ENCODE measurements at places on chromosomes 12 and 14. TPM values are rescaled to one million over a fixed set of nuclear protein-coding genes. Genes with fewer than 3 reads are reported as not detected.

GRCh38 chr12:81987371-81987770 lies 228.2 kb upstream of the PPFIA2 start:
- H3K4me3 ChIP-seq = no peak overlapping the region
- DNase-seq = no peak
- no peaks in the 10 kb centered on the region for H3K36me3 ChIP-seq
- H3K27ac ChIP-seq = no peak overlapping the region
- no peaks in the 10 kb centered on the region for H3K4me1 ChIP-seq

DNA sequence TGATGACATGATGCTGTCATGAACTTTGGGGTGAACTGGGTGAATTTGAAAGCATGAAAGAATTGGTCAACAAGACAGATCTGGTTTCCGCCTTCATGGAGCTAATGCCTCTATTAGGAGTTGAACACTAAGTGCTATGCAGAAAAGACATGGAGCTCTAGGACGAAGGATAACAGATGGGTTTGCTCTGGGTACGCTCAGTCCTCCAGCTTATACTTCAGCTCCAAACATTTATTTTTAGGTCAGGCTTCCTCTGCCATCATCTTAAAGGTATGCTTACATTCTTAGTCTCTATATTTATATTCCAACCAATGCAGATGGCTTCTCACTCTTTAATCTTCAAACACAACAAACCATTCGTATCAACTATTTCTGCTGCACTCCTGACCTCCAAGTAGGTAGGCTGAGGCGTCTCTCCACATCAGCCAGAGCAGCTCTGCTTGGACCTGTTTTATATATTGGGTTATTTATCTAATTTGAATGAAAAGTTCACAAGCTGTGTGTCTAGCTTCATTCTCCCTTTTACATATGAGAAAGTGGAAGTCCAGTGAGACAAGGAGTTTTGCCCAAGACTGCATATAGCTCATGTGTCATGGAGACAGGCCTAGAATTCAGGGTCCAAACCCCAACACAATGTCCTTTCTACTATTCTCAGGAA lies 226.3 kb downstream of the SPTSSA start:
- H3K36me3 ChIP-seq = no peaks in the 10 kb centered on the region
- H3K27ac ChIP-seq = no peak overlapping the region
- no peaks in the 10 kb centered on the region for H3K4me1 ChIP-seq
- no peak overlapping the region for H3K4me3 ChIP-seq
- no peak for DNase-seq

GRCh38 chr12:131380965-131381705 lies 329.8 kb upstream of the SFSWAP start:
- H3K27ac ChIP-seq = no peak overlapping the region
- H3K4me1 ChIP-seq = no peaks in the 10 kb centered on the region
- no peaks in the 10 kb centered on the region for H3K27me3 ChIP-seq
- no peak overlapping the region for H3K4me3 ChIP-seq

DNA sequence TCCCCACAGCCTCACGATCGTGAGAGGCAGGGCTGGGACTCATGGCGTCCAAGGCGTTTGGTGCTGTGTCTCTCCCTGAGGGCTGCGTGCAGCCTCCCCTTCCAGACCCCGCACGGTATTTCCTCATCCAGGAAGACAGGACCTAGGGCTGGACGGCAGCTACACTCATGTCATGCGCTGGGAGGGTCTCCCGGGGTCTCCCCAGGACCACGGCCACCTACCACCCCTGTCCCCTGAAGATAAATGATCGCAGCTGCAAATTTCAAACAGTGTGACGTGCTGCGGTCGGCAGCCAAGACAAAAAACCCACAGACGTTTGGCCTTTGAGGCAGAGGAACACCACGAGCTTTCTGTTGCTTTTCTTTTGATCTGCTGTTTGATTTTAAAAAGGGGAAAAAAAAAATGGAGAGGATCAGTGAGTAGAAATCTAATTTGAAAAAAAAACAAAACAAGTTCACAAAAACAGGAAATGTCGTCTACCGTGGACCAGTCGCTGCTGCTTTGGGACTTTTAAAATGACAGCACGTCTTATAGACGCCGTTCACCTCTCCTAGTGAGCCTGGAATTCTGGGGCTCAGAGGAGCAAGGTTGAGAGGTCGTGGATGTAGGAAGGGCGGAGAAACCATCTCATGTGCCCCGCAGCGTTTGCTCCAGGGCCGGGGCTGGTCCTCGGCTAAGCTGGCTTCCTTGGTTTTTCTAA lies 237.6 kb downstream of the SLC41A2 start:
- no peak for DNase-seq
- no peaks in the 10 kb centered on the region for H3K27me3 ChIP-seq
- H3K4me3 ChIP-seq = no peak overlapping the region

Gene PROX2
- 0.31 TPM for total RNA-seq

- H3K27ac ChIP-seq = no peak overlapping the region
- peaks cover 23% of the 10 kb centered on the region for H3K4me1 ChIP-seq
- H3K27me3 ChIP-seq = no peaks in the 10 kb centered on the region
Observed at GRCh38 chr14:22850944-22851764, 14.8 kb downstream of the MMP14 start.

DNA sequence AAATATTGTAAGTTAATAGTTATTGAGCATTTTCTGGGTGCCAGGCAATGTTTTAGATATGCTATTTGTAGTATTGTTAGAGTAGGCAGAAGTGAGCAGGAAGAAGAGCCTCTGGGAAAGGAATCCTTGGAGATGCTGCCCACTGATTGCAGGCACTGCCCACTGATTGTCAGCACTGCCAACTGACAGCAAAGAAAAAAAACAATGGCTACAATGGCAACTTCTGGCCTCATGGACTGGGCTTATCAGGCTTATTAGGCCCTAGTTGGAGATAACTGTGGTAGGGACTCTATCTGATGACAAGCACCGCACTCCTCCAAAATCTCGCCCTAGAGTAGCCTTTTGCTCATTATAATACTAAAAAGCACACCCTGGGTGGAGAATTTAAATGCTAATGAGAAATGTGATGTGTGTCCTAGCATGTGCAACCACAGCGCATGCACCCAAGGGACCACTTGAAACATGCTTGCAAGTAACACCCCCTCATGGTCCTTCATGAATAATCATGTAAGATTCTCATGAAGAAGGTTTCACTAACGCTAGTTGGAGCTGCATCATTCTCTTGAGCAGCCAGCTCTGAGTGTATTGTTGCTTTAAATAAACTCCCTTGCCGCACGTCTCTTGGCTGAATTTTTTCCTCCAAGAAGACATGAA lies 103.5 kb upstream of the PPP4R3A start:
- H3K36me3 ChIP-seq = no peaks in the 10 kb centered on the region
- no peaks in the 10 kb centered on the region for H3K27me3 ChIP-seq
- 0 out of 2 replicates have a peak, but pooled peaks cover 5% of the 10 kb centered on the region for H3K4me1 ChIP-seq
- DNase-seq = no peak
- H3K27ac ChIP-seq = no peak overlapping the region

GRCh38 chr14:69328765-69329164 lies 68.8 kb downstream of the GALNT16 start:
- DNase-seq = no peak
- H3K36me3 ChIP-seq = no peaks in the 10 kb centered on the region
- H3K27ac ChIP-seq = no peak overlapping the region
- H3K27me3 ChIP-seq = no peaks in the 10 kb centered on the region

Gene TSPAN9
- total RNA-seq = 17.2 TPM

GRCh38 chr14:22692194-22692593 lies 48.0 kb upstream of the OR6J1 start:
- no peak overlapping the region for H3K4me3 ChIP-seq
- H3K27me3 ChIP-seq = no peaks in the 10 kb centered on the region
- H3K36me3 ChIP-seq = no peaks in the 10 kb centered on the region
- no peak overlapping the region for H3K27ac ChIP-seq
- DNase-seq = no peak
- no peaks in the 10 kb centered on the region for H3K4me1 ChIP-seq

- H3K27ac ChIP-seq = no peak overlapping the region
- H3K4me3 ChIP-seq = no peak overlapping the region
- DNase-seq = no peak
- H3K4me1 ChIP-seq = no peaks in the 10 kb centered on the region
- no peaks in the 10 kb centered on the region for H3K36me3 ChIP-seq
Observed at GRCh38 chr12:113202300-113203075, 17.0 kb downstream of the RITA1 start.

Gene CRIP2
- total RNA-seq = 5.0 TPM

Gene KLHDC2
- total RNA-seq = 67.1 TPM

DNA sequence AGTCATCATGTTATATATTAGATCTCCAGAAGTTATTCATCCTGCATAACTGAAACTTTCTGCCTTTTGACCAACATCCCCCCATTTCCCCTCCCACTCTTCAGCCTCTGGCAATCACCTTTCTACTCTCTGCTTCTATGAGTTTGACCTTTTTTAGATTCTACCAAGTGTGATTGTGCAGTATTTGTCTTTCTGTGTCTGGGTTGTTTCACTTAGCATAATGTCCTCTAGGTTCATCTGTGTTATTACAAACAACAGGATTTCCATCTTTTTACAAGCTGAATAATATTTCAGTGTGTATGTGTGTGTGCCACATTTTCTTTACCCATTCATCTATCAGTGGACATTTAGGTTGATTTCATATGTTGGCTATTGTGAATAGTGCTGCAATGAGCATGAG lies 11.2 kb upstream of the WSCD2 start:
- no peaks in the 10 kb centered on the region for H3K27me3 ChIP-seq
- no peak overlapping the region for H3K27ac ChIP-seq
- H3K4me1 ChIP-seq = peaks cover 30% of the 10 kb centered on the region
- no peak overlapping the region for H3K4me3 ChIP-seq
- DNase-seq = no peak

DNA sequence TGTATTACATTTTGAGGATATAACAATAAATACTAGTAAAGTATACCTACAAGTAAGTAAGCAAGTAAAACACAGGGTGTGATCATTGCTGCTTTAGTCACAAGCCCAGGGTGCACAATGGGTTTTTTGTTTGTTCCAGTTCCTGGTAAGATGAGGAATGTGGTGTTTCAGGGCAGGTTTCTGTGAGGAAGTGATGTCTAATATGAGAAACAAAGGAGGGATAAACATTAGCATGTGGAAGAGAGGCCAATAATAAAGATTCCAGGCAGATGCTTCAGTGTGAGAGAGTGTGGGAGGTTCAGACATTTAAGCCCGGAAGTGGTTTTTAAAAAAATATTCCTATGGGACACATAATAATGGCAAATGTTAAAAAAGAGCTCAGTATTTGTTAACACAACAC lies 808.1 kb upstream of the USP15 start:
- H3K4me3 ChIP-seq = no peak overlapping the region
- DNase-seq = no peak
- no peaks in the 10 kb centered on the region for H3K27me3 ChIP-seq
- no peak overlapping the region for H3K27ac ChIP-seq
- no peaks in the 10 kb centered on the region for H3K4me1 ChIP-seq

- no peaks in the 10 kb centered on the region for H3K4me1 ChIP-seq
- H3K36me3 ChIP-seq = no peaks in the 10 kb centered on the region
- DNase-seq = no peak
- H3K4me3 ChIP-seq = no peak overlapping the region
- H3K27ac ChIP-seq = no peak overlapping the region
- no peaks in the 10 kb centered on the region for H3K27me3 ChIP-seq
Observed at GRCh38 chr12:28750946-28751685, 398.0 kb upstream of the FAR2 start.

Gene LRRC10
- not detected for total RNA-seq

Gene SOAT2
- not detected for total RNA-seq

DNA sequence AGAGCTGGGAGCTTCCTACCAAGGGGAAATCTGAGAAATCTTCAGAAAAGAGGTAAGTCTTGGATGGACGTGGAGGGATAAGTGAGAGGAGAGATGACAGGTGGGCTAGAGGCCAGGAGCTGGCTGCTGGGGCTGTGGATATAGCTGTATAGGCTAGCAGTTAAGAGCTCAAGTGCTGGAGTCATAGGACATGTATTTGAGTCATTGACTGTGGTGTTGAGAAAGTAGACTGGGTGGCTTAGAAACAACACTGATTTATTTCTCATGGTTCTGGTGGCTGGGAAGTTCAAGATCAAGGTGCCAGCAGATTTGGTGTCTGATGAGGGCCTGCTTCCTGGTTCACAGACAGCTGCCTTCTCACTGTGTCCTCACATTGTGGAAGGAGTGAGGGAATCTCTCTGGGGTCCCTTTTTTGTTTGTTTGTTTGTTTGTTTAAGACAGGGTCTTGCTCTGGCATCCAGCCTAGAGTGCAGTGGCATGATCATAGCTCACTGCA lies 151.1 kb upstream of the FUT8 start:
- no peak overlapping the region for H3K27ac ChIP-seq
- DNase-seq = no peak

DNA sequence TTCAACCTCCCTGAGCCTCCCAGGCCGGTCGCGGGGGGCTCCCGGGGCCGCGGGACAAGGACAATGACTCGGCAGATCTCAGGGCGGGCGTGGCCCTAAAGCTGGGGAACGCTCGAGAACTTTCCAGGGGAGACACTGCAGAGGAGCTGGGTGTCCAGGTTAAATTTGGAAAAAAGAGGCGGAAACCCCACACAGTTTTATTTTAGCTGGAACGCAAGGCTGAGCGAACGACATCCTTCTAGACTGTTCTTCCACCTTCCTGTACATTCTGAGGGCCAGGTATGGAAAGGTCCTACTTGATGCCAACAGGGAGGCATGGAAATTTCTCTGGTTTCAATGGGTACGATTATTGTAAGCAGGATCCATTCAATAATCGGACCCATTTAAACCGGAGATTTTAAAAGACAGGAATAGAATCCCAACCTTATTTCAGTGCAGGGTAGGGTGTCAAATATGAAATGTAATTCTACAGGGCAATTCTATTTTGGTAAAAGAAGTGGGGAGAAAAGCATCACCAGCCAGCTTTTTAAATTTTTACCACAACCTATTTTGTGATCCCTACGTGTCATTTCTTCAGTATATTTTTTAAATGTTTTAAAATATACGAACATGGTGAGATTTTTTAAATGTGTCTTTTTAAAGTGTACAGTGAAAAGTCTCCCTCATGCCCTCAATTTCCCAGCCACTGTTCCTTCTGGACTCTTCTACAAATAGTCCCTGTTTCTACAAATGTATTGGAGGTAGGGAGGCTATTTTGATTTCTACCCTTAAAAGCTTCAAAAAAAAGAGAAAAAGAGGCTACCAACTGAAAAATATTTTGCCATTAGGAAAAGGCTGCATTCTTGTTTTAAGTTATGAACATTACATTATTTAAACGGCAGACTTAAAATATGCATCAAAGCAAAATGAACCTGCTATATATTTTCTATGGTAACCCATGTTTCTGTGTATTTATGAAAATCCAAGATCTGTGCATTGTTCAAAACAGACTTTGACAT lies 1.1 kb upstream of the UBC start:
- DNase-seq = peak; percentile 74
- H3K4me1 ChIP-seq = peaks cover 45% of the 10 kb centered on the region
- no peaks in the 10 kb centered on the region for H3K27me3 ChIP-seq
- peak overlapping the region; percentile 95 for H3K4me3 ChIP-seq

GRCh38 chr12:7090222-7090998 lies 1.8 kb downstream of the C1R start:
- peak; percentile 76 for DNase-seq
- no peaks in the 10 kb centered on the region for H3K36me3 ChIP-seq
- no peak overlapping the region for H3K27ac ChIP-seq
- no peak overlapping the region for H3K4me3 ChIP-seq
- H3K27me3 ChIP-seq = no peaks in the 10 kb centered on the region
- peaks cover 14% of the 10 kb centered on the region for H3K4me1 ChIP-seq

GRCh38 chr14:72236629-72237028 lies 304.4 kb downstream of the RGS6 start:
- H3K4me1 ChIP-seq = no peaks in the 10 kb centered on the region
- no peaks in the 10 kb centered on the region for H3K36me3 ChIP-seq
- no peak overlapping the region for H3K27ac ChIP-seq
- H3K27me3 ChIP-seq = no peaks in the 10 kb centered on the region
- no peak overlapping the region for H3K4me3 ChIP-seq

Gene RAD9B
- not detected for total RNA-seq

Gene CLEC14A
- total RNA-seq = not detected

GRCh38 chr14:64955297-64955696 lies 12.8 kb upstream of the GPX2 start:
- H3K4me1 ChIP-seq = peaks cover 29% of the 10 kb centered on the region
- H3K27me3 ChIP-seq = no peaks in the 10 kb centered on the region
- H3K27ac ChIP-seq = peak overlapping the region; percentile 75
- no peak overlapping the region for H3K4me3 ChIP-seq
- no peaks in the 10 kb centered on the region for H3K36me3 ChIP-seq

All from GM23338 (cell line).